Left renal pelvis (tissue), 4 donors: ENCODE measurements at places on chromosomes 7 and 10. TPM values are rescaled to one million over a fixed set of nuclear protein-coding genes. Genes with fewer than 3 reads are reported as not detected.

Gene ZNF716
- 0.15 TPM for polyA plus RNA-seq

Gene FFAR4
- not detected for polyA plus RNA-seq

Gene TMEM176A
- 83.4 TPM for polyA plus RNA-seq

Gene SLC35B4
- polyA plus RNA-seq: 28.9 TPM

Gene PHYHIPL
- polyA plus RNA-seq: 17.6 TPM

Gene GIMAP6
- polyA plus RNA-seq: 15.3 TPM

GRCh38 chr7:117672453-117672852, 192.6 kb downstream of the CFTR start:
- DNase-seq: no peak

- DNase-seq: no peak
Observed at GRCh38 chr10:34049887-34050286, 715.4 kb upstream of the NRP1 start.

DNA sequence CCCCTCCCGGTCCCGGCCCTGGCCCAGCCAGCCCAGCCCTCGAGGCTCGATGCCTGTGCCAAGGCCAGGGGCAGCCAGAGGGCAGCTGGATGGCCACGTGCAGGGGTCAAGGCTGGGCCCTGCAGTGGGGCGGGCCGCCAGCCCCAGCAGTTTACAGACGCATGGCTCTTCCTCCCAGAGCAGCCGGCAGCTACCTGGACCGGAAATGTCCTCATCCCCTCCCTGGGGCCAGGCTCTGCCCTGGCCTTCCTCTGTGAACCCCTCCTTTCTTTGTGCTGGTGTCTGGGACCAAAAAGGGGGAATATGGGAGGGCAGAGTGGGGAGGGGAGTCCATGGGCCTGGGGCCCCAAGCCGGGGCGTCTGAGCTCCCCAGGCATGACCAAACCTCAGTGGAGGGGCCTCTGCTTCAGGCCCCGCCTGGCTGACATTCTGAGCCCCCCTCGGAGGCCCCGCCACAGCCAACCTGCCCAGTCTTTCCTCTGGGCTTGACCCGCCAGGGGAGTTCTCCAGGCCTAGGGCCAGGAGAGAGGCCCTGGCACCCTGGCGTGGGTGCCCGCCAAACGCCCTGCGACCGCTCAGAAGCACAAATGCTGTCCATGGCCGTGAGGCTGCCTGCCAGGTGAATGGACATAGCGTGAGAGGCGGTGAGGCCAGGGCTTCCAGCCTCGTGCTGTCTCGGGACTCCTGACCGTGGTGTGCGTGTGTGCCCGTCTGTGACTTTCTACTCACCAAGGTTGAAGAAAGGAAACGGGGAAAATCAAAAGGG, 24.7 kb upstream of the AMZ1 start:
- DNase-seq: no peak

DNA sequence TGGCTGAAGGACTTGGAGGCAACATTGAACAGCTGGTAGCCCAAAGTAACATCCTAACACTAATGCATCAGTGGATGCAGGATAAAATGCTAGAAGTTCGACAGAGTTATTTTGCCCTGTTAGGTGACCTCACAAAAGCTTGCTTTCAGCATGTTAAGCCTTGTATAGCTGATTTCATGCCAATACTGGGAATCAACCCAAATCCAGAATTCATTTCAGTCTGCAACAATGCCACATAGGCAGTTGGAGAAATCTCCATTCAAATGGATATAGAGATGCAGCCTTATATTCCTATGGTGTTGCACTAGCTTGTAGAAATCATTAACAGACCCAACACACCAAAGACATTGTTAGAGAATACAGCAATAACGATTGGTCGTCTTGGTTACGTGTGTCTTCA, 62.9 kb downstream of the CCSER2 start:
- DNase-seq: no peak

GRCh38 chr7:152336754-152337368, 98.9 kb downstream of the KMT2C start:
- no peak for DNase-seq
